Amniotic stem cell (primary cell): ENCODE measurements at places on chromosomes 2 and 18.

DNA sequence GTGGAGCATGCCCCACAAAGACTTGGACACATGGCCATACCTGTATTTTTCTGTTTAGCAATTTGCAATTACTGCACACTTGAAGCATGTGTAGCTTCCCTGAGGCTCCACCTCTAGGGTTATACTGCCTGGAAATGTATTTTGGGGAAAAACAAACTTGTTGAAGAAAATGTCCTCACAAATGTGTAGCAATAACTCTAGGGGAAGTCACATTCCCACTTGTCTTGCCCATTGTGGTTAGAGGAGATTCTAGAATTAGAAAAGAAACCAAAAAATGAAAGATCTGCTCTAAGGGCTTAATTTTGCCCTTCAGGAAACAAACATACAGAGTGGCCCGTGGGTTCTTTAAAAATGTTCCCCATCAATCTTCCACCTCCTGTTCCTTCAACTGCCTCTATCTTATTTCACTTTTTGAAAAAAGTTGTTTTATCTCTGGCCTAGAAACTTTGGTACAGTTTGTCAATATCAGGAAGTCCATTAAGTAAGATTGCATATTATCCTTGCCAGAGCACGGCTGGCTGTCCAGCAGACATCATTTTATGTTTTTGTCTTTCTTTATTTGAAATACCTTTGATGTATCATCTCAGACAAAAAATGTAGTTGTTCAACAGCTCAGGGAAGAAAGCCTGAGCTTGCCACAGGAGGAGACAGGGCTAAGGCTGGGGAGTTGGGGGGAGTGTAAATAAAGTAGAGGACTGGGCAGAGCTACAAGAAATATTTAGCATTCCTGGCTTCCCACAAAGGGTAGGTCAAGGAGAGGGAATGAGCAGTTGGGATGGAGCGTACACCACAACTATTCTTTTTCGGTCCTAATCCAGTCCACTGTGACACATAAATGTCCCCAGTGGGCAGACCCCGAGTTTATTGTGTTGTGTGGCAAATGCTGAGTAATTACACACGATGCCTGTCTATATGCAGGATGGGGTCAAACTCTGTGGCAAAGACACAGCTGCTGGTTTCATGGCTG lies 96.8 kb upstream of the CDC42EP3 start:
- DNase-seq, result peak; percentile 57

- no peak for DNase-seq
These were observed 197.4 kb upstream of the FAM98A start for GRCh38 chr2:33796511-33796910.

DNA sequence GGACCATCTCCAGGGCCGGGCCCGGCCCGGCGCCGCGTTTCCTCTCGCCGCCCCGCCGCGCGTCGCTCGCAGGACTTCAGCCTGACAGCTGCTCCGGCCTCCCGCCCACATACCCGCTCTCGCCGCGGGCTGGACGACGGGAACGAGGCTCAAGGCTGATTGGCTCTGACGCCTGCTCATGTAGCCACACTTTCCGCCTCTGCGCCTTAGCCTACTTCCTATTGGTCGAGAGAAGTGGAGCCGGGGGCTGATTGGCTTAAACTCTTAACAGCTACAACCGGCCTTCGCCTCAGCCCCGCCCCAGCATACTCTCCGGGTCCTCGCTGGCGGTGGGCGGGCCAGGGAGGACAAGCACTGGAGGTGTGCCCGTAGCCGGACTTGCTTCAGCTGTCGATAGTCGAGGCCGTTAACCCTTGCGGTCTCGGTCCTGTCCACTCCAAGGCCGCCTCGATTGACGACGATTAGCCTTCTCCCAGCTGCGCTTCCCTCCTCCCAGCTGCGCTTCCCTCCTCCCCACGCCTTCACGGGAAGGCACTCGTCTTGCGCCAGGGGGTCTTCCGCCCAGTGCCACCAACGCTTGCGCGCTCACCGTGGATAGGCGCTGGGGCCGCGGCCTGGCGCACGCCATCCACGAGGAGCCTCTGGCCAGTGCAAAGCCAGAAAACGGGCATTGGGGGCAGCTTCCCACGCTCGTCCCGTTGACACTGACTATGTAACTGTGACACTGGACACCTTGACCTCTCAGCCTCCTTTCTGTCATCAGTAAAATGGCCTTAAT lies at the start of gene PRADC1:
Gene PRADC1, minus strand, starts transcription at position 86 of the 778 bp plus-strand sequence. Its CDS starts 79 bp downstream, at position 7.
- DNase-seq, result peak; percentile 99

GRCh38 chr2:199206536-199206935 lies 251.2 kb downstream of the SATB2 start:
- no peak for DNase-seq
